AG09309 (cell line): ENCODE measurements at places on chromosomes 1 and 21.

DNA sequence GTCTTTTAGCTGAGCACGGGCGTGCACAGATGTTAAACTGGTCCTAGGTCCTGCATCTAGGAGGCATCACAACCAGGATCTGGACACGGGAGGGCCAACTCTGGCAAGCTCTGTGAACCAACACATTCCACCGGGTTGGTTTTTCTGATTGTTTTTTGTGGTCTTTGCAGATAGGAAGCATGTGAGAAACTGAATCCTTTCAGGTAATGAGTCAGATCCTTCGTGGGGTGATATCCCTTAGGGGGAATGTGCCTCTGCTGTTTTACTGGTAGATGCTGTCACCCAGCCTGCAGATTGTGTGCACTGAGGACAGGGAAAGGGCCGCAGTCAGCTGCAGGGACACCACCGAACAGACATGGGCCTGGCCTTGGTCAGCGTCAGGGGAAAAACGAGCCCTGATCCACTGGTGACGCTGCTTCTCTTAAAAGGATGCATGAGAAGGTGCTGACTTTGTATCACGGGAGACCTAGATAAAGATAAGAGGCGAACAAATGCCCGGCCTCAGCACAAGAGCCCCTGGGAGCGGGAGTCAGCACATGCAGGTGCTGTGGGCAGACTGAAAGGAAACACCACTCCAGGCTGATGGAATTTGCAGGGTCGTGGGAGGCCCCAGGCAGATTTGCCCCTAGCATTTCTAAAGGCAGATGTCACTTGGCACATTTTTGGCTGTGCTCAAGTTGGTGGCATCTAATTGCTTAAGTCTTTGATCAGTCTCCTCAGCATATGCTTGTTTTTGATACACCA is 51.1 kb downstream of the DOP1B start:
- no peak for DNase-seq

DNA sequence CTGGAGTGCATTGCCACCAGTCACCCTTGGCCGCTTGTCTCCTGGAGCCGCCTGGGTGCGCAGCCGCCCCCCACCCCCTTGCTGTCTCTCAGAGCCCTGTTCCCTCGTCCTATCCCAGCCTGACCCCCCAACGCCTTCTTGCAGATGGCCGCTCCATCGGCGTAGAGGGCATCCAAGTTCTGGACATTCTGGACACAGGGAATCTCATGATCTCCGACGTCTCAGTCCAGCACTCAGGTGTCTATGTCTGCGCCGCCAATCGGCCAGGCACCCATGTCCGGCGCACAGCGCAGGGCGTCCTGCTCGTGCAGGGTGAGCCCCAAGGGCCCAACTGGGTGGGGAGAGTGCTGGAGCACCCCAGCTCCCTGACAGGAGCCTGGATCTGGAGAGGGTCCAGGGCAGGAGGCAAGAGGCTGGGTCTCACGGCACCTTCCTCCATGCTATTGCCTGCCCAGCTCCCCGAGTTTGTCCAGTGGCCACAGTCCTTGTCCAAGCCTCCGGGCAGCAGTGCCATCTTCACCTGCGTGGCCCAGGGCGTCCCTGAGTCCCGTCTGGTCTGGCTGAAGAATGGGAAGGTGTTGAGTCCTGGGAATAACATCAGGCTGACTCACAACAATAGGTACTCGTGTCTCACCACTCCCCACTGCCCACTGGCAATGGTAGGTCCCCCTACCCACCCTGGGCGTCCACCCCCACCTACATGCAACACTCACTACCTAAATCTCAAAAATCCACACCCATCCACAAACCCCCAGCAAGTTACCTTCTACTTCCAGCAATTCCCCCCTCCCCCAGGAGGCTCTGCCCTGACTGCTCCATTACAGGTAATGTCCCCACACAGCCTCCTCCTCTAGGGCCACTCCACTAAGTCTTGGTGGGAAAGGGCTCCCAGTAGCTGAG is 24.6 kb downstream of the SLC27A3 start:
- DNase-seq, result no peak

GRCh38 chr1:169797281-169797680 is 2.6 kb upstream of the METTL18 start:
- no peak for DNase-seq

DNA sequence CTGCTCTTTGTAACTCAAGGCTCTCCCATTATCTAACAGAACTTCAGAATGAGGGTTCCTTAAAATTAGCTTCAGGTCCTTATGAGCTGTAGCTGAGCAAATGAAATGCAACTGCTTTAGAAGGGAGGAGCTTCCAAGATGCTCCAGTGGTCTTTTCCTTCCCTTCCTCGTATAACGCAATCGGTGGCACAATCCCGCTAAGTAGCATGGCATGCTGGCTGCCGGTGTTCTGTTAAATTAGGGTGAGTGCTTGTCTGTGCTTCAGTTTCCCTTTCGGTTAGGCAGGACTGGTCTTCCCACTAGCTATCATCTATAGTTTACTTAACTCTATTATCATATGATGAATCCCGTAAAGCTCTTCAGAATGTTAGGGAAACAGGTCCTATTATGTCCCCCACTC is 917 bp downstream of the KIAA0040 start:
- DNase-seq, result no peak

DNA sequence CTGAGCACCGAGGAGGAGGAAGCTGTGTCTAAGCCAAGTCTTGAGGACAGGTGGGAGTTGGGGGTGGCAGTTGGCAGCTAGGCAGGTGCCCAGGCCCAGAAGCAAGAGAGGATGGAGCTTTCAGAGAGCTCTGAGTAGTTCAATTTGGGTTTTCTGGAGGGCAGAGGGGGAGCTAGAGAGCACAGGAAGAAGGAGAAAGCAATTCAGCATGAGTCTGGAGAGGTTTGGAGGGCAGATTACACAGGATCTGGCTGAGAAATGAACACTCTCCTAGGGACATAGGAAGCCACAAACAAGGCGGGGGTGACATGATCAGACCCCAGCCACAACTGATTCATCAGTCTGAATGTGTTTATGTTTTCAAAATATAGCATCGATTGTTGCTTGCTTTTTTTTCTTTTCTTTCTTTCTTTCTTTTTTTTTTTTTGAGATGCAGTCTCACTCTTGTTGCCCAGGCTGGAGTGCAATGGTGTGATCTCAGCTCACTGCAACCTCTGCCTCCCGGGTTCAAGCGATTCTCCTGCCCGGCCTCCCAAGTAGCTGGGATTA is 23.8 kb downstream of the PTPRF start:
- DNase-seq, result peak; percentile 7

DNA sequence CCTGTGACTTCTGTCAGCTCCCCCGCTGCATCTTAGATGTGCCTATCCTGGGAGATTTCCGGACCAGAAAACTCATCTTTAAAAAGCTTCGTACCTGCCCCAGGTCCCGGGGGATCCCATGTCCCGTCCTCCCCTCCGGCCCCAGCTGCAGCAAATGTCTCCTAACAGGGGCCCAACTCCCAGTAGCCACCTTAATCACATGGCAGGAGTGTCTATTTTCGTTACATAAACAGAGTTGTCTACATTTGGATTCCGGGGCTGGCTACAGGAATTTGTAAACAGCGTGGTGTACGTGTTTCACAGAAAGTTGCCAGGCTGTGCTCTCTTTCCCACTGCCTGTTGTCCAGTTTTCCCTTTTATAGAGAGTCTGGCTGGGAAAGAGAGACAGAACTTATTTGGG is 17.9 kb upstream of the KCNE2 start:
- DNase-seq, result no peak
